ENCODE measurements at places on chromosomes 11 and 22. TPM values are rescaled to one million over a fixed set of nuclear protein-coding genes. Genes with fewer than 3 reads are reported as not detected.

- no peak for DNase-seq
Measured at GRCh38 chr11:28460348-28460747, 352.2 kb downstream of the METTL15 start.

DNA sequence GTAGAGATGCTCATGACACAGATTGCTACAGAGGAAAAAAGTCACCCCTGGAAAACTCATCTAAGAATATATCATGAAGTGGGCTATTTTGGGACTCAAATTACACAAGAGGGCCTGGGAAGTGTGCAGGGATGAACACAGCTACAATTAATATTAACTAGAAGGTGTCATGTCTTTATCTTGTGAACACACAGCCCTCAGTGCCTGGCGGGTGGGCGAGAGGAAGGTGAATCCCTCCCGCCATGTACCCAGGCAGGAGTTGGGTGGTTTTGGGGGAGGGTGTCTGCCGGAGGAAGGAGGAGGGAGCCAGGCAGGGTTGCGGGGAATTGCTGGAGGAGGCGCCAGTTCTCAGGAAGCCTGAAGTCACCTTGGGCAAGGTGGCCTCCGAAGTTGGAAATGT, 5.1 kb upstream of the FAM83F start:
- DNase-seq, result no peak

GRCh38 chr22:11253000-11253511, 4274.9 kb upstream of the OR11H1 start:
- no peak for DNase-seq

- DNase-seq, result no peak
Measured at GRCh38 chr22:26095256-26095956, 73.9 kb upstream of the SEZ6L start.

DNA sequence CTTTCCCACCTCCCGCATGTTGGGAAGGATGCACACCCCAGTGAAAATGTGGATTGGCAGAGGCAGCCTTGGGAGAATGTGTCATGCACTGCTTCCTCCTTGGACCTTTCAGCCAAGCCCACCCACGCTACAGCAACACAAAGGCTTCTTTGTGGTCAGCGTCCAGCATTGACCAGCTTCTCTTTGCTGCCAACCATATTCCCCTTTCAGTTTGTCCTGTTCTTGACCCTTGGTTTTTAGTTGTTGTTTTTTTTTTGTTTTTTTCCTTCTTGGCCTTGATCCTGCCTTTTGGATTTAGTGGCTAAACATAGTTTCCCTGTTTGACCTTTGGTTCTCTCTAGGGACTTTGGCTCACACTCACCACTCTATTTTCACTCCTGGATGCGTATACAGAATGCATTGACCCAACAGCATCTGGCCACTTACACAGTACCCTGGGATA, 573.6 kb downstream of the INSC start:
- no peak for DNase-seq

Gene MFNG
- 101 TPM for total RNA-seq

Gene AKIP1
- total RNA-seq, result 11.4 TPM

Gene OR4A16
- total RNA-seq, result not detected

Gene OR6A2
- total RNA-seq, result not detected

Measured in ascending aorta (tissue), 2 donors.